ENCODE measurements at places on chromosomes 6 and 20. TPM values are rescaled to one million over a fixed set of nuclear protein-coding genes. Genes with fewer than 3 reads are reported as not detected.

Gene ZNF311
- 0.40 TPM for total RNA-seq

Gene MLIP
- total RNA-seq, result 0.42 TPM

Gene ENPP4
- total RNA-seq, result 21.7 TPM

Gene TLDC2
- total RNA-seq, result not detected

Gene ACTL10
- 2.1 TPM for total RNA-seq

Gene SMPDL3A
- total RNA-seq, result 7.0 TPM

Gene PKHD1
- total RNA-seq, result under 0.01 TPM

Gene WFDC2
- not detected for total RNA-seq

Gene KCNB1
- 54.4 TPM for total RNA-seq

Gene SLC17A3
- total RNA-seq, result not detected

- no peak for DNase-seq
Measured at GRCh38 chr6:52826513-52826912, 14.1 kb downstream of the GSTA5 start.

DNA sequence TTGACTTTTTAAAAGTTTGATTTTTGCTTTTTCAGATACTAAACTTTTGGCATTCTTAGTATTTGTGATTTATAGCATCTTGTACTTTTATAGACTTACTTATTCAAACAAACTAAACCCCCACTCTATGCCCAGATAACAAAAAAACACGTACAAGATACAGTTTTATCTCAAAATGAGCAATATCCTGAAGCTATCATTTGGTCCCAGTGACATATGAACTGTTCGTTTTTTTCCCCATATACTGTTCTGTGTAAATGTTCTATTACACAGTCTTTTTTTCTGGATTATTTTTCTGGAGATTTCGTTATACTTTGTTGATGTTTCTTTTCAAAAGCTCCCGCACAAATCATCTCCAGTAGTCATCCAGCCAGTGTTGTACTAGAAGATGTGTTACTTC is 27.3 kb upstream of the SERINC3 start:
- no peak for DNase-seq

DNA sequence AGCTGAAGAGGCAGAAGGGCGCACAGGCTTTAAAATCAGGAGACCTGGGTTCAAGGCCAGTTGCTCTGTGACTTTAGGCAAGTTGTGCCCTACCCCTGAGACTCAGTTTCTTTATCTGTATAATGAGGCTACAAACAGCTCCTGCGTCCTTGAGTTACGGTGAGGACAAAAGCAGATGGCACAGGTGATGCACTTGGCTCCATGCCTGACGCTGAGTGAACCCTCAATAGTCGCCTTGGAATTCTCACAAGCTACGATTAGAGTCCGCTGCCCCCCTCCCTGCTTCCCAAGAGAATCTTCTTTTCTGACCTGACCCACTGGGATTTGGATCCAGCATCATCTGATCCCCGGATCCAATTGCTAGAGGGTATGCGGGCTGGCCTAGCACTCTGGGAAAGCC is 6.4 kb downstream of the KCNG1 start:
- DNase-seq, result no peak

GRCh38 chr6:3071568-3071967 is 3.3 kb downstream of the RIPK1 start:
- DNase-seq, result no peak

- DNase-seq, result no peak
Measured at GRCh38 chr6:104566411-104566810, 293.3 kb downstream of the HACE1 start.

GRCh38 chr20:25081065-25081729 is 744 bp downstream of the VSX1 start:
- no peak for DNase-seq

DNA sequence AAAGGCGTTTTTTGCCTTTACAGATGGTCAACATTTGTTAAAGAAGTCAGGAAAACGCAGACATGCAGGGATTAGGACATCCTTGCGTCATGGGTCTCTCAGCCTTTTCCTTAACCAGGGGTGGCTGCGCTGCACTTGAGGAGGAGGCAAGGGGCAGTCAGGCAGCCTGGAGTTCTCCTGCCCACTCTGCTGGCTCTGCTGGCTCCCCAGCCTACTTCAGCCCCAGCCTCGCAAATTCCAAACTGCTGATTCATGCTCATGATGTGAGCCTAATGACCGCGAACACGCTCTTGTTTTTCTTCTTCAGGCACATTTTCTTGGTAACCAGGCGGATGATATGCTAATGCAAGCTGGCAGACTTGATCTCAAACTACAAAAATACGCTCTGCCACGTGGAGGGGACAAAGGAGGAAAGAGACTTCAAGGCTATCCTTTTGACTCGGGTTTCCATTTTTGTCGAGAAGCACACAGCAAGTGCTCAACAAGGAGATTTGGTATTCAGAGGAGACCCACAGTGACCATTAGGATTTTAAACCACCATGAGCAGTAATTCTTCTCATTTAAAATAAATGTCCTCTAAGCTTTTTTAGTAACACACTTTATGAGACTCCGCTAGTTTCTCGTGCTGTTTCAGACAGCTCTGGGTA is 290.3 kb upstream of the STXBP5 start:
- DNase-seq, result no peak

- no peak for DNase-seq
Measured at GRCh38 chr6:150361876-150362275, 6.9 kb upstream of the IYD start.

DNA sequence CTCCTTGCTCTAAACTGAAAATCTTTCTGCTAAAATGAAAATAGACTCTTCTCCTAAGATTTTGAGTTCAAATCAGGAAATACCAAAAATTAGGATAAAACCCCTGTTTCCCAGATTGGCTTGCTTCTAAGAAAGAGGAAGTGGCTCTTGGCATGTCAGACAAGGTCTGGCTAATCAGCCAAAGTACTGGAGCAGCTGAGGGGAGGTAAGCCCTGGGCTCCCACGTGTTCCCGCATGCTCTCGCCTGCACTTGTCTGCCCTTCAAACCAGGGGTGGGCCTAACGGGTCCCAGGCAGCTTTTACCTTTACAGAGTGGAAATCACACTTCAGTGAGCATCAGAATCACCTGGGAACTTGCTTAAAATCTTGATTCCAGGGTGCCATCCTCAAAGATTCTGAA is 43.2 kb upstream of the GABRR1 start:
- DNase-seq, result peak; percentile 14

DNA sequence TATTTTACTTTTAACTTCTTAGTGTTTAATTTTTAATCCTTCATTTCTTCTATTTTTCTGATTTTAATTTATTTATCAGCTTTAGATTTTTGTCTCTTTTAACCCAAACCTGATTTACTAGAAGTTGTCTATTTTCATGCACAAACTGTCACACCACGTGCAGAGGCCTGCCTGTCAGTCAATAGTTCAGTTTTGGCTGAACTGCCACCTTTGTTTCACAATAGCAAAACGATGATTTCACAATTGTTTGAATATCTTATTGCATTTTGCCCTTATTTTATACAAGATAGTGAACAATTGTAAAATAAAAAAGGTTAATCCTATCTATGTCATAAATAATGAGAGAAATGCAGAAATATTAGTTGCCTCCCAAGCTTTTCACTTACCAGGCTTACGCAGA is 24.0 kb upstream of the PPP1R3G start:
- no peak for DNase-seq

- DNase-seq, result no peak
Measured at GRCh38 chr20:61953037-61954021, 112.4 kb downstream of the TAF4 start.

DNA sequence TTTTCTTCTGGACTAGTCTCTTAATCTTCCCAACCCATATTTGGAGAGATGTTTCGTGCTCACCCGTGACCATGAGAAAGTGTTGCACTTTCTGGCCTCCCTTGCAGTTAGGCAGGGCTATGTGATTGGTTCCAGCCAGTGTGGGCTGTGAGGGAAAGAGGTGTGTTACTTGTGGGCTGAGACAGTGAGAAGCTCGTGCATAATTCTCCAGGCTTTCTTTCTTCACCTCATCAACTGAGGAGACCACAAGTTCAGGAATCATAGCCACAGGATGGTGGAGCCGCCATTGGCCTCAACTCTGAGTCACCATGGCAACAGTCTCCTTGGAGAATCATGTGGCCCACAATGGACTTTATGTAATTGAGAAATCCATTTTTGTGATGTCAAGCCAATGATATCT is 57.5 kb upstream of the FUCA2 start:
- DNase-seq, result no peak

GRCh38 chr6:33606642-33607041 is 14.5 kb upstream of the ITPR3 start:
- DNase-seq, result no peak

DNA sequence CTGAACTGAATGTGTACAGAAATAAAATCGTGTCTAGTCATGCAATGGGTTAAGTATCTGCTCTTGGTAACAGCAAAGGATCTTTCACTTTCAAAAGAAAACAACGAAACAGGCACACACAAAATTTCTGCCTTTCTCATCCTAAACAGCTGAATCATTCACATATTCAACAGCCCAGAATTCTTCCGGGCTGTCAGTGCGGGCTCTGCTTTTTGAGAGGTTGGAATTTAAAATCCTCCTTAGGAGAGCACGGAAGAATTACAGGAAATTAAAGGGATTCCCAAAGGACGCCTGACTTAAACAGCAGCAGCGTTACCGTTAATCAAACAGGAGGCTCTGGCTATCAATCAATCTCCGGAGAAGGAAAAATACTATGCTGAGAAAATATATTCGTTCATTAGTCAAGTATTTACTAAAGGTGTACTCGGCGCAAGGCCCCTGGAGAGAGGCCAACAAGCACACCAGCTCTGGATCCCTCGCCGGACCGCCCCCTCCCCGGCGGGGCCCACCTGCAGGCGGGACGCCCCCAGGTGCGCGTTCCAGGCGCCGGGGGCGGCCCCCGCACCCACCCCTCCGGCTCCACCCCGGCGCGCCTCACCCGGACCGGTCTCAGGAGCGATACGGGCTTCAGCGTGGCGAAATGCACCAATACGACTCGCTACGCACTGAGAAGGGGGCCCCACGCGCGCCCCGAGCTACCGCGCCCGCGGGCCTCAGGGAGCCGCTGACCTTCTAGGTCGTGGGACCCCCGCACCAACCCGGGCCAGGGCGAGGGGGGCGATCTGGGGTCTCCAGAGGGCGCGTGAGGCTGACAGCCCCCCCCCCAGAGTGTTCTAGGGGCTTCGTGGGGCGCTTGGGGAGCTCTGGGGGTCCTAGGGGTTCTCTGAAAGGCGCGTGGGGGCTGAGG is 1.0 kb downstream of the NAPB start:
- DNase-seq, result peak; percentile 91

Data from esophagus muscularis mucosa (tissue), 4 donors.